ENCODE measurements at places on chromosomes 4 and X.

GRCh38 chr4:160352637-160353036, 1249.8 kb downstream of the RAPGEF2 start:
- DNase-seq: no peak

- no peak for DNase-seq
These were observed 421.3 kb downstream of the MID1IP1 start for GRCh38 chrX:39222346-39223113.

GRCh38 chrX:21529771-21530170, 128.4 kb downstream of the KLHL34 start:
- DNase-seq: no peak

GRCh38 chr4:184740980-184741391, 7.1 kb upstream of the CENPU start:
- DNase-seq: no peak

GRCh38 chr4:69322055-69322454, 41.8 kb downstream of the UGT2B28 start:
- DNase-seq: no peak

DNA sequence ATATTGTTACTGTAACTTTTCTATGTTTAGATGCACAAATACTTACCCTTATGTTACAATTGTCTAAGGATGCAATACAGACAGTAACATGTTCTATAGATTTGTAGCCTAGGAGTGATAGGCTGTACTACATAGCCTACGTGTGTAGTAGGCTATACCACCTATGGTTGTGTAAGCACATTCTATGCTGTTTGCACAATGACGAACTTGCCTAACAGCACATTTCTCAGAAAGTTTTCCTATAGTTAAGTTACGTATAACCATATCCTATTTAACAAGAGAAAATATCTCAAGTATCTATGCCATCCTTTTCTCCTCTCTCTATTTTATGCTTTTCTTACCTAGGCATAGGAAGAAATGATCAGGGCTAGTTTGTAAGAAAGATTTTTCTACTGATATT, 710.8 kb upstream of the HTR2C start:
- DNase-seq: no peak

Measured in activated T-cell treated with anti-CD3 and anti-CD28 coated beads, Interleukin-2, amount 50 U/mL, for 4 hours (primary cell).